ENCODE measurements at places on chromosomes 1 and 21.

- no peak for DNase-seq
These were observed 4.8 kb downstream of the SNIP1 start for GRCh38 chr1:37549341-37549740.

DNA sequence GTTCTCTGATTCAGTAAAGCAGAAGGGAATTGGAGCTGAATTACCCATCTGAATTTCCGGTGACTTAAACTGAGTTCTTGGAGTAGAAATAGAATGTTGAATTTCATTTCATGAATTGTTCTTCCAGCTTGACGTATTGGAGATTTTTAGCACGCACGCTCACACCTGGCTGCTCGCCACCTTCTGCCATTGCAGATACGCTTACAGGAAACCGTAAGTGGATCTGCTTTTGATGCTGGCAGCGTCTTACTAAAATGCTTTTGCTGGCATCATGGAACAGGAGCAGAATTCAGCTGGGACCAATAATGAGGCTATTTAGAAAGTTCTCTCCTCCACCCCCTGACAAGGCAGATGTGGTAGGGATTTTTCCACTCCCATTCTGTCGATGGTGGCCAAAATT is 17.7 kb upstream of the ELAVL4 start:
- no peak for DNase-seq

DNA sequence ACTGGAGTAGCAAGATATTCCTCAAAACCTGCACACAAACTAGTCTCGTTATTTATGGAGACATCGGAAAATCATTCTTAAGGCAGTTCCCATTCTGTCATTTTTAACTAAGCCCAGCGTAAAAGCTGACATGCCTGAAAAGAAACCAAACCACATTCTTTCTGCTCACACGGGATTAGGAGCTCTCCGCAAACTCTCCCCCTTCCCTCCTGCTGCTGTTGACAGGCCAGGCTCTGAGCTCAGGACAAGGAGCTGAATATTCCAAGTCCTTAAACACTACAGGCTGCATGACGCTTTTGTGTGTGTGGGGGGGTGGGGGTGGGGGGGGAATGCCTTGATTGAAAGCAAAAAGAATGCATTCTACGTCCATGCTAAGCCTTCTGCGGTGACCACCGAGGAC is 5.2 kb downstream of the OLIG1 start:
- peak; percentile 26 for DNase-seq

DNA sequence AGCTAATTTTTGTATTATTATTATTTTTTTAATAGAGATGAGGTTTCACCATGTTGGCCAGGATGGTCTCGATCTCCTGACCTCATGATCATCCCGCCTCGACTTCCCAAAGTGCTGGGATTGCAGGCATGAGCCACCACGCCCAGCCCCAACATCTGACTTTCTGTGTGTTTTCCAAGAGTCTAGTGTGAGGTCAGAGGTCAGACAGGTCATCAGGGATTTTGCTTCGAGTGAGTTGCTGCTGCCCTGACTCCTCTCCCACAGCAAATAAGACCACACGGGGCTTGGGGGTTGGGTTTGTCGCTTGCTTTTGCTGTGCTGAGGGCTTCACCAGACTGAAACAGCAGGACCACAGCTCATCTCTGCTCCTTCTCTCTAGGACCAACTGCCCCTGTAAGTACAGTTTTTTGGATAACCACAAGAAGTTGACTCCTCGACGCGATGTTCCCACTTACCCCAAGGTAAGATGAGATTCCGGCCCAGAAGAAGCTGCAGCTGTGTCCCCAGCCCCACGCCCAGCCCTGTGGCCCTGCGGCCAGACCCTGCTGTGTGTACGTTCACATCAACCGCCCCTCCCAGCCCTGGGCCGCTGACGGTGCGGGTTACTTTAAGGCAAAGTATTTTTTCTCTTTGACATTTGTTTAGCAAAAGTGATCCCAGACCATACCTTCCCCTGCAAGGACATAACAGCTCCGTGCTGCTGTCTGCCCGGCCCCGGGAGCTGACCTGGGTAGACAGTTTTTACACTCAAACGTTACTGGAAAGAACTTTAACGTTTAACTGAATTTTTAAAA is 97.5 kb downstream of the PDE9A start:
- DNase-seq = no peak

- peak; percentile 2 for DNase-seq
These were observed 456.5 kb downstream of the OMA1 start for GRCh38 chr1:58089898-58090534.

- DNase-seq = no peak
These were observed 7.2 kb upstream of the ERRFI1 start for GRCh38 chr1:8033322-8033721.

DNA sequence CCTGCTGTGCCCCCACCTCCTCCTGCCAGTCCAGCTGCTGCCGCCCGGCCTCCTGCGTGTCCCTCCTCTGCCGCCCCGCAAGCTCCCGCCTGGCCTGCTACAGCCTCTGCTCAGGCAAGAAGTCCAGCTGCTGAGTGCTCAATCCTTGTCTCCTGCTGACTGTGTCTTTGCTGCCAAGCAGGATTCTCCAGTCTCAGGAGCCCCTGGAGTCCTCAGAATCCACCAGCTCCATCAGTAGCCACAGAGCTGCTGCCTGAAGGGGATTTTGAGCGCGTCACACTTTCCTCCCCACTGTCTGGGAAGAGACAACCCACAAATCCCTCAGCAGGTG is 973 bp downstream of the KRTAP10-11 start:
- DNase-seq = no peak

DNA sequence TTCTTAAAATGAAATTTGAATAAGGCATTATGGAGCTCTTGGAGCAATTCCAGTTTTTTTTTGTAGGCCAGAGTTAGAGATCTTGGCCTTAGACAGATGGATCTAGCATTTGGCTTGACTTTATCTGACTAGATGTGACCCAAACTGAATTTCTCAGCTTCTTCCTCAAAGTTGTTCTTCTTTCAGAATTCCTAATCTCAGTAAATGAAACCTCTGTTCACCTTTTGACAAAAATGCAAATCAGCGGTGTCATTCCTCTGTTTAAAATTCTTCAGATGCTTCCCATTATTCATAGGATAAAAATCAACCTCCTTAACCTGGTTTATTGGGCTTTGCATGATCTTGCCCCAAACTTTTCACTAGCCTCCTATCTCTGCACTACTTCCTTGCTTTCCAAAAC is 177.6 kb downstream of the RASAL2 start:
- DNase-seq = no peak

Measured in fibroblast of skin of right biceps (primary cell).